Muscle of back (tissue), 13 donors: ENCODE measurements at places on chromosomes 12 and 14.

GRCh38 chr12:132807295-132808092 lies 21.2 kb downstream of the GOLGA3 start:
- DNase-seq, result no peak

- DNase-seq, result no peak
Observed at GRCh38 chr12:65779946-65780345, 44.3 kb upstream of the HMGA2 start.

DNA sequence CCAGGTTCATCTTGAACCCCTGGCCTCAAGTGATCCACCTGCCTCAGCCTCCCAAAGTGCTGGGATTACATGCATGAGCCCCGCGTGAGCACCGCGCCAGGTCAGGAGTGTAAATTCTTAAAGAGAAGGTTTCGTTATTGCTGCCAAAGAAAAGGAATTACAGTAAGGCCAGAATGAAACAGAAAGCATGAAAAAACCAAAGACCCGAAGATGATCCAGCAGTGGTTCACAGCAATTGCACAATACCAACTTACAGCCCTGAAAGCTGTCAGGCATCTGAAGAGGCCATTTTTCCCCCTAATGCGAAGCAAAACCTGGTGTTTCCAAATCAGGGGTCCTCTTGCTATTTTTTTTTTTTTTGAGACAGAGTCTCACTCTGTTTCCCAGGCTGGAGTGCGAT lies 10.3 kb downstream of the RBM23 start:
- DNase-seq, result no peak

DNA sequence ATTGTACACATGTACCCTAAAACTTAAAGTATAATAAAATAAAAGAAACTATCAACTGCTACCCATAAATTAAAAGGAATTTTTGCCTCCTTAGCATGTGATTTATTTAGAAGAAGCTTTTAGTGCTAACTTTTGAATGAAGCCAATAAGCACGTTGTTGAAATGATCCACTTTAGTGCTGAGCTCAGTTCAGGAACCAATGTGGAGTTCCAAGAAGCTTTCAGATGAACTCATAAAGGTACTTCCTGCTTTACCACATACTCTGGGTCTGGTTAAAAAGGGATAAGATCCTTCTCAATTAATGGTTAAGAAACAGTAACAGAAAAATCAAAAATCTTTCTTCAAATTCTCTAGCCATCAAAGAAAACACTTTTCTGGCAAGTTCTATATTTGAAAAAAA lies 39.4 kb downstream of the TMTC1 start:
- DNase-seq, result no peak

- DNase-seq, result no peak
Observed at GRCh38 chr12:125038976-125039625, 26.1 kb upstream of the AACS start.

DNA sequence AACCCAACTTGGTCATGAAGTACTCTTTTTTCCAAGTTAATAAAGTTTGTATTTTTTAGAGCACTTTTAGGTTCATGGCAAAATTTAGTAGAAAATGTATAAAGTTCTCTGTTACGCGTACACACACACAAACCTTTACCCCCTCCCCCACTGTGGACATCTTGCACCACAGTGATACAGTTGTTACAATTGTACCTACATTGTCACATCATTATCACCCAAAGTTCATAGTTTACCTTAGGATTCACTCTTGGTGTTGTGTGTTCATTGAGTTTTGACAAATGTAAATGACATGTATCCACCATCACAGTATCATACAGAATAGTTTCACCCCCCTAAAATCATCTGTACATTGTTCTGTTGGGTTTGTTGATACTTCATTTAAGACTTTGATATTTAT lies 23.9 kb downstream of the PLEKHA5 start:
- DNase-seq, result no peak

- DNase-seq, result no peak
Observed at GRCh38 chr14:69807192-69807591, 10.2 kb upstream of the SLC10A1 start.

- DNase-seq, result peak; percentile 67
Observed at GRCh38 chr14:99245564-99246511, 26.2 kb downstream of the BCL11B start.

DNA sequence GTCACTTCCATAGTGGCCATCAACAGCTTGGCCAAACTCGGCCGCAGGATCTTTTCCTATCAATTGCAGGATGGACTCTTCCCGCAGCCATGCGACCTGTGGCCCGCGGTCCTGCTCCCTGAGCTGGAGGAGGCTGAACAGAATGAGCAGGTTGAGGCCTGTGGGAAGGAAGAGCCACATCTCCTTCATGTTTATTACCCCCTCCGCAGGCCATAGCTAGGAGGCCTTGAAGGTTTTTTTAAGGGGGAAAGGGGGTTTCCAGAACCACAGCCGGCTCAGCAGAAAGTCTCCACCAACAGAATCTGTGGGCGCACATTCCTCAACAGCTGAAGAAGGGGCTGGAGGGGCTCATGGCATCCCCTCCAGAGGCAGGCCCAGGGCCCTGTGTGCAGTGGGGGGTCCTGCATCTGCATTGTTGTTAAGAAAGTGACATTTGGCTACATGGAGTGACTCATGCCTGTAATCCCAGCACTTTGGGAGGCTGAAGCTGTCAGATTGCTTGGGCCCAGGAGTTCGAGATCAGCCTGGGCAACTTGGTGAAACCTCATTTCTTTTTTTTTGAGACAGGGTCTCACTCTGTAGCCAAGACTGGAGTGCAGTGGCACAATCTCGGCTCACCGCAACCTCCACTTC lies 25.2 kb upstream of the PPP1R13B start:
- DNase-seq, result no peak

DNA sequence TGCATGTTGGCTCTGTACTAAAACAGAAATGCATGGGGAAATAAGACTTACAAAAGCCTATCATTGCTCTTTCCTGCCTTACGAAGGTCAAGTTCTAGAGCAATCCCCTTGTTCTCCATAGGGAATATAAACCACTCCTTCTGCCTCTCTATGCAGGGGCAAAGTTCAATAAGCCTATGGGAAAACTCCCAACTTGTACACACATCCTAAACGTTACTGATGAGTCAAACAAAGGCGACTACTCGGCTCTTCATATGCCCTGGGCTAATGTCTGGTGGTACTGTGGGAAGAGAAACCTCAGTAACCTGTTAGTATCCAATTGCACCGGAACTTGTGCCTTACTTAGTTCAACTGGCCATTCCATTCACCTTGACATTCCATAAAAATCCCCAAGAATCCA lies 32.7 kb downstream of the PRMT8 start:
- DNase-seq, result no peak

DNA sequence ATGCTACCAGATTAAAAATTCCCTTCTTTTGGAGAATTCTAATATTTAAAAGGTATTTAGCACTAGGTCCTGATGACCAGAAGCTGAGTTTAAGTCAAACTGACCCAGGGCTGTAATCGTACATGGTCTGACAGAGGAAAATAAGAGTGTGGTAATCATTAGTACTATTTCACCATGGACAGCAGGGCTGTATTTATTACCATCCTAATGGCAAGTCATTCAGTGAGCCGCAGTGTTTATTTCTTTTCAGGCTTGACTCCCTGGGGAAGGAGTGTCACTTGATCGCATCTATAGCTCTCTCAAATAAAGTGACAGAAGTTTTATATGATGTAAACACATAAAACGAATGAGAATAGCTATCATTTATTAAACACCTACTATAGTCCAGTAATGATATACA lies 261.8 kb downstream of the BTG1 start:
- no peak for DNase-seq

DNA sequence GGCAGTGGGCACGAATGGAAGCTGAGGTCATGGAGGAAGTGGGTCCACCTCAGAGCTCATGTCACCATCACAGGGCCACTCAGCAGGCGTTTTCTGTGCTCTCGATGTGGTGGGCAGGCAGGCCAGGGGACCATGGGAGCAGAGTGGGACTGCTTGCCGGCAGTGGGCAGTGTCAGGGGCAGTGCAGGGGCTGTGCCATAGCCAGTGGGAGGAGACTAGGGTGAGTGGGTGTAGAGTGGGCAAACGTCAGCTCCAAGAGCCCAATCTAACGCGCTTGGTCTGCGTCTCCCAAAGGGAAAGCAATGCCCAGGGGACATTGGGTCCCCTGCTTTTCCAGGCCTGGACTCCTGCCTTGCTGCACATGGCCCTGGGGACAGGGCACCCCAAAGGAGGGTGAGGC lies 58.3 kb downstream of the SLC6A12 start:
- no peak for DNase-seq

DNA sequence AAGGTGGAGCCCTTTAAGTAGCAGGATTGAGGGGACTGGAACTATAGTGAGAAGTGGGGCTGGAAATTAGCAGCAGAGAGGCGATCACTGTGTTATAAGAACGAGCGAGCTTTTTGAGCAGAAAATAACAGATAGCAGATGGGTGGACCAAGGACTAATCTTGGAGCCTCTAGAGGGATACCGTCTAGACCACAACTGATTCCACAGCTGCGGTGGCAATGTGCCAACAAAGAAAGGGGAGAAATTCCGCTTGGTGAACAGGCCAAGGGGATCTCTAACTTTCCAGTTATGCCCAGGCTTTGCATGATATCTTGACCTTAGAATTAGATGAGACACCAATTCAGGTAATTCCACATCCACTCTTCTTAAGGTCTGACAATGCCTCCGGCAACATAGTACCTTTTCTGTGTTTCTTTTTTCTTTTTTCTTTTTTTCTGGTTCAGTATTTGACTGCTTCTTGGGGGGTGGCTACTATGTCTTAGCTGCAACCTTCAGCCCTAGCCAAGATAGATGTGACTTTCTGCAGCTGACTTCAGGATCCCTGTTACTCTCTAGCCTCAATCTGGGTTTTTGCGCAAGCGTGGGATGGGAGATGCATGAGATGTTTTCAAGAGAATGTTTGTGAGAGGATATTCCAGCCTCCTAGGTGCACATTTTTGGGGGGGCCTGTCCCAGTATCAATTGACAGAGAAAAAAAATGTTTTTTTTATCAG lies 143.4 kb upstream of the CPSF6 start:
- no peak for DNase-seq

- DNase-seq, result no peak
Observed at GRCh38 chr12:121356657-121357056, 4.4 kb upstream of the ANAPC5 start.

DNA sequence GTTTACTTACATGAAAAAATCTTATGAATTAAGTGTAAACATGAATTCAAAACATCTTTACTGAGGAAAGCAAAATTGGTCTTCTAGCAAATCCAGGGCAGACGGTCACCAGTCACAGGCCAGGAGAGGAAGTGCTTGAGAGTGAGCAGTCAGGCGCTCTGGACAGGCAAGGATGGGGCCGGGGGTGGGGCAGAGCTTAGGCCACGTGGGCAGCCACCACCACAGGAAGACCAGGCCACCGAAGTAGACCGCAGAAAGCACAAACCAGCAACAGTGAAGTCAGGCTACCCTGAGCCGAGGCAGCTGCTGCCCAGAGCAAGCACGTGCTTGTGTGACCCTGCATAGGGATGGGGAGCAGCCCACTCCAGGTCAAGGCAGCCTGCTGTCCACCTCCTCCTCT lies 33.5 kb downstream of the SLC6A12 start:
- DNase-seq, result peak; percentile 55

- DNase-seq, result no peak
Observed at GRCh38 chr12:64800640-64801039, 23.8 kb upstream of the TBC1D30 start.

DNA sequence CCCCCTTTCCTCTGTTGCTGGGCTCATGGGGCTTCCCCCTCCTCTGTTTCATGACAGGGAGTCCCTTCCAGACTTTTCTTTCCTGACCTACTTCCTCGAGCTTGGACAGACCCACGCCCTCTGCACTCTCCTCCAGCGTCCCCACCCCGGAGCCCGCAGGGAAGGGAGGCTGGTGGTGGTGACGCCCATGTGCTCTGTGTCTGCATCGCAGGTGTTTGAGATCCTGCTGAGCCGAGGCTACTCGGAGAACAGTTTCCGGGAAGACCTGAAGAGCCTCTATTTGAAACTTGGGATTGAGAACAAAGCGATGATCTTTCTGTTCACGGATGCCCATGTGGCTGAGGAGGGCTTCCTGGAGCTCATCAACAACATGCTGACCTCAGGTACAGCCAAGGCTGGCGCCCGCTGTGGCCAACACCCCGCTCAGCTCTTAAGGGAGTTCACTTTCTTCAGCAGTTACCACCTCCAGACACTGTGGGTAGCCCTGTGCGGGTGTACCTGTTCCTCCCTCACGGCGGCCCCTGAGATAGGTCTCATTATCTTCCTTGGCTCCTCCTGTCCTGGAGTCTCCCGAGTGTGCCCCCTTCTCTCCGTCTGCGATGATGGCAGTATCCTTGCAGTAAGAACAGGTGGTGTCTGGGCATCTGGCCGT lies 85.6 kb downstream of the CCDC92 start:
- DNase-seq, result no peak

GRCh38 chr14:87013583-87013982 lies 979.4 kb downstream of the GALC start:
- no peak for DNase-seq
